Stimulated activated CD4-positive, alpha-beta T cell treated with anti-CD3 and anti-CD28 coated beads, Interleukin-4, amount 100 ng/mL, for 1 hour (primary cell): ENCODE measurements at places on chromosomes 1 and 21.

DNA sequence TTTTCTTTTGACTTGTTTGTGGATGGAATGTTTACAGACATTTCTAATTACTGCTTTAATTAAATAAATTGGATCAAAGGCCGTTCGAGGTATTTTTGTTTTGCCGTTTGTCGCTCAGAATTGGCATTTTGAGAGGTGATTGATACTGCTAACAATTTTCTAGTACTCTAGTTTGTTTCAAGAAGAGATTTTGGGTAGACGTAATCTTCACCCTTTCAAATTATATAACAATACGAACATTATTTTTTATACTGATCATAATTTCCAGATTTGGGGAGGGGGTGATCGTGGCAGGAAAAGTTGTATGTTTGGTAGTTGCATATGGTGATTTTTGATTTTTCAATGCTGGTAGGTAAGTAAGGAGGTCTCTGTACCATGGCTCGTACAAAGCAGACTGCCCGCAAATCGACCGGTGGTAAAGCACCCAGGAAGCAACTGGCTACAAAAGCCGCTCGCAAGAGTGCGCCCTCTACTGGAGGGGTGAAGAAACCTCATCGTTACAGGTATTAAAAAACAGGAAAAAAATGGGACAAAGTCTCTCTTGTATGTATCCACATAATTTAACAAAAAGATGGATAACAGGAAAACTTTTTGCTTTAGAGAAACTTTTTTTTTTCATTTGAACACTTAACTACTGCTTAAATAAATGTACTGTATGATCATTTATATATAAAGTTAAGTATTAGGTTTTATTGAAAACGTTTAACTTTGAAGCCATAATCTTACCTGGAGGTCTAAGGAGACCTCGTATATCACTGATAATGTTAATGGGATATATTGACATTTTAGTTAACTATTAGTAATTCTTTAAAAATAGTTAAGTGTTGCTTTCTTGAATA, 1.7 kb downstream of the H3-3A start:
- no peak for DNase-seq

DNA sequence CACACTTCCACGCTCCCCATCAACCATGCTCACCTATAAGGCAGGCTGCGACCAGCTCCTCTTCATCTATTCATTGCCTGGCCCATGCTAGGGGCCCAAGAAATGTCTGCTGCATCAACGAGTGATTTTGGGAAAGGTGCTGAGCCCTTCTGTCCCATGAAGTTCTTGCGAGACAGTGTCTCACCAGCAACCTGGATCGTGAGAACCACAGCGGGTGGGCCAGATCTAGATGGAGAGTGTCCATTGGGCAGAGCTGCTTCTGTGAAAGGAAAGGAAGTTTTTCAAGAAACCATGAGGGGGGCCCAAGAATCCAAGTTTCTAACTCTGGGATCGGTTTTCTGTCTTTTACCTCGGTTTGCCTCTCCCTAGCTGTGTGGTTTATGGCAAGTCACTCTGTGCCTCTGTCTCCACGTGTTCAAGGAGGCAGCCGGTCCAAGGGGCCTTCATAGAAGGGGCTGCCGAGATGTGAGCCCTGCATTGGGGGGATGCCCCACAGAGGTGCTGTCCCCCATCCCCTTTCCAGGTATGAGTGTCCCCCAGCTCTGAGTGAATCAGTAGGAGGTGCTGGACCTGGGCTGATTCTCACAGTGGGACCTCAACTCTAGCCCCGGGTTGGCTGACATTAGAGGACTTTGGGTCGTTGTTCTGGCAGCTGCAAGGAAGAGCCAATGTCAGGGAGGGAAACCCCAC, 8.3 kb upstream of the PADI1 start:
- no peak for DNase-seq

DNA sequence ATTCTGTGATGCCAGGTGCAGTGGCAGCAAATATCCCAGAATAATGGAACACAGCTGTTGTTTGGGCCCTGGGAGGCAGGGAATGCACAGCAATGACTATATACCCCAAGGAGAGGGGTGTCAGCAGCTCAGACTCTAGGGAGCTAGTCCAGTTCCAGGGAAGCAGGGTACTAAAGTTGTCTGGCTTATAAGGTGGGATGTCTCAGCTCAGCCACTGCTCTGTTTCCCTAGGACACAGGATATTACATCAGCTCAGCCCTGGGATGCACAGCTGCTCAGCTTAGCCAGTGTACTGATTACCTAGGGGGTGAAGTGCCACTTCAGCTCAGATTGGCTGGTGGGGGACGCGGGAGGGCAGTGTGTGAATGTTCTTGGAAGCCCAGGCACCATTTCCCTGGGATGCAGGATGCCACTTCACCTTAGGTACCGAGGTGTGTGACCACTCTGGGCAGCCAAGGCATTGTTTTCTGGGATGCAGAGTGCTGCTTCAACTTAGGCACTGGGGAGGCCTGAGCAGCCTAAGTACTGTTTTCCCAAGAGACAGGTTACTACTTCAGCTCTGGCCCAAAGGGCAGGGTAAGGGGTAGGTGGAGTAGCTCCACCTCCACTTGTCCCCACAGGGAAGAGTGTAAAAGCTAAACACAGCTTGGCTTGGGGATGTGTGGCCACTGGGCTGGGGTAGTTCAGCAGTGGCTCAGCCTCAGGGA, 59.4 kb downstream of the DIPK1A start:
- no peak for DNase-seq

GRCh38 chr1:227998374-227999055, 8.3 kb upstream of the WNT3A start:
- no peak for DNase-seq

GRCh38 chr1:108096089-108096488, 104.1 kb downstream of the SLC25A24 start:
- DNase-seq, result no peak

DNA sequence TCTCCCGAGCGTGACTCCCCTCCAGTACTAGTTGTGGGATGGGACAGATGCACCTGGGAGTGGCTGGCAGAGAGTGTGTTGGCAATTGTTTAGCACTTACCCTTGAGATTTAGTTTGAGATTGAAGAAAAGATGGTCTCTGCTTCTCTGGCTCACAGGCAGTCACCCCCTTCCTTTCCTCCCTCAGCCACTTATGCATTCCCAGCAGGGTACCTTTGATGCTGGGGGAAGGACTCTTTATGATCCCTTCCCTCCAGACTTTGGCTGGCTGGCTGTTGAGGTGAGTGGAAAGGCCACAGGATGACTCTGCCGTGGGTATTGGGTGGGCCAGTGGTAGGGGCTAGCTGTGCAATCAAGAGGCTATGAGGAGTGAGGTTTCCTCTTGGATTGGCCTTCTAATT, 236.8 kb downstream of the CAMTA1 start:
- DNase-seq, result no peak

GRCh38 chr1:10105484-10105883, 72.7 kb downstream of the UBE4B start:
- no peak for DNase-seq

- DNase-seq, result no peak
Observed at GRCh38 chr1:59541891-59542290, 245.0 kb downstream of the FGGY start.

DNA sequence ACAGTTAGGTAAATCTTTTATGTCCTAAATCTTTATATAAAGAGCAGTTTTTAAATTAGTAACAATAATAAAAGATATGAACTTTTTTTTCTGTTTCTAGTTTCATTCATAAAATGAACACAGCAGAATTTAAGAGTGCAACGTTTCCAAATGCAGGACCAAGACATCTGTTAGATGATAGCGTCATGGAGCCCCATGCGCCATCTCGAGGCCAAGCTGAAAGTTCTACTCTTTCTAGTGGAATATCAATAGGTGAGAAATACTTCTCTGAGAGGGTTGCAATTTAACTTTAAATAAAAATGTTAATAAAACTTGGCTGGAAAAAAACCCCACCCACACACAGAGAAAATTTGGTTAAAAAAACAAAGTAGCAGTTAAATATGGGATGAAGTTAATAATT, 15.0 kb upstream of the ANGPTL1 start:
- no peak for DNase-seq

- DNase-seq, result no peak
Observed at GRCh38 chr1:205990226-205990625, 13.0 kb downstream of the RAB7B start.

GRCh38 chr1:205229916-205230700, 2.4 kb downstream of the TMCC2 start:
- DNase-seq, result no peak

DNA sequence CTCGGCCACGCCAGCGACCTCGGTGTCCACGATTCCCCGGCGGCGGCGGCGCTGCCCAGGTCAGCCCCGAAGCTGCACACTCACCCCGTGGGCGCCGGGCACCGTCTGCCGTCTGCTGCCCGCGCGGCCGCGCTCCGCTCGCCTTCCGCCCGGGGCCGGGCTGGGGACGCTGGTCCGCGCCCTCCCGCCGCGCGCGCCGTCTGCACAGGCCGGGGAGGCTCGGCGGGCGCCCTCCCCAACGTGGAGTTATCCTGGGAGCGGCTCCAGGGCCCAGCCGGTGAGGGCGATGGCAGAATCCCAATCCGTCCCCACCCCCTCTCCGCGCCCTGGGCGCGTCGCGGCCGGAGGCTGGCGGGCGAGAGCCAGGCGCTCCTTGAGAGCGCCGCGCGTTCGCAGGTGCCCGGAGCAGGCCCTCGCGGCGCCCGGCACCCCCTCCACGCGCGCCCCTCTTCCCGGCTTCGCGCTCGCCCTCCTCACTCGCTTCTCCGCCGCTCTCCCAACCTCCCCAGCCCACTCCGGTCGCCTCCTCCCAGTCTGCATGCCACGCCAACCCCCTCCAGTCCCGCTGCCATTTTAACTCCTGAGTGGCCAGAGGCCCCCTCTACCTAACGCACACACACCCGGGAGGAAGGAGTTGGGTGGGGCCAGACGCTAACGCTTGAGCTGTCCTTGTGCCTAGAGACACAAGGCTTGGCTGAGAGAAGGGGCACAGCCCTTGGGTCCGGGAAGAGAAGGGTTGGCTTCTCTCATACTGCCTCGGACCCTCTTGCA, at the start of gene LRRN2:
TSS of gene LRRN2 (minus strand) at position 503 of the 771 bp plus-strand sequence. CDS start 65,746 bp downstream, outside the sequence.
- no peak for DNase-seq

- peak; percentile 45 for DNase-seq
Observed at GRCh38 chr1:91697416-91697815, 188.5 kb downstream of the TGFBR3 start.

DNA sequence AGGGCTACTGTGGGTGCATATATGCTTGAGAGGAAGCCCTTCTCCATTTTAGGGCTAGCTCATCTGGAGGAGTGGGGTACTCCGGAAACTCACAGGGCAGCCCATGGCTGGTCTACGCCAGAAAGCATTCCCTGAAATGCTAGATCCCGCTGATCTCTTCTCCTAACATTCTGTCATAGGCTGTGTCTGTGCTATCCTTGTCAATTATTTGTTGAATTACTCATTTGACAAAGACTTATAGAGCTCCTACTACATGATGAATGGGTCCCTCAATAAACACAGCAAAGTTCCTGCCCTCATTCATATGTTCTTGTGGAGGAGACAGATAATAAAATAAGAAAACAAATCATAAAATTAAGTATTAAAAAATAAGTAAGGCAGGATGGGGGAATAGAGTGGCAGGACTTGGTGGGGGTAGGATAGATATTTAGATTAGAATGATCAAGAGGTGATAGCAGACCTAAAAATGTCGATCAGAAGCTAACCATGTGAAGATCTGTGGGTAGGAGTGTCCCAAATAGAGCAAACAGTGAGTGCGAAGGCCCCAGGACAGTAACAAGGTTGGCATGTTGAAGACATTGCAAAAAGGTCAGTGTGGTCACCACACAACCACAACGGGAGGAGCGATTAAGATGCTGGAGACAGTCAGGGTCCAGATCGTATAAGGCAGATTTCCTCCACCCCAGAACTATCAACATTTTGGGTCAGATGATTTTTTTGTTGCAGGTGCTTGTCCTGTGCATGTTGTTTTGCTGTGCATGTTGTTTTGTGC, 13.2 kb downstream of the NGF start:
- no peak for DNase-seq

GRCh38 chr21:39136711-39137110, 46.5 kb downstream of the PSMG1 start:
- DNase-seq, result no peak

DNA sequence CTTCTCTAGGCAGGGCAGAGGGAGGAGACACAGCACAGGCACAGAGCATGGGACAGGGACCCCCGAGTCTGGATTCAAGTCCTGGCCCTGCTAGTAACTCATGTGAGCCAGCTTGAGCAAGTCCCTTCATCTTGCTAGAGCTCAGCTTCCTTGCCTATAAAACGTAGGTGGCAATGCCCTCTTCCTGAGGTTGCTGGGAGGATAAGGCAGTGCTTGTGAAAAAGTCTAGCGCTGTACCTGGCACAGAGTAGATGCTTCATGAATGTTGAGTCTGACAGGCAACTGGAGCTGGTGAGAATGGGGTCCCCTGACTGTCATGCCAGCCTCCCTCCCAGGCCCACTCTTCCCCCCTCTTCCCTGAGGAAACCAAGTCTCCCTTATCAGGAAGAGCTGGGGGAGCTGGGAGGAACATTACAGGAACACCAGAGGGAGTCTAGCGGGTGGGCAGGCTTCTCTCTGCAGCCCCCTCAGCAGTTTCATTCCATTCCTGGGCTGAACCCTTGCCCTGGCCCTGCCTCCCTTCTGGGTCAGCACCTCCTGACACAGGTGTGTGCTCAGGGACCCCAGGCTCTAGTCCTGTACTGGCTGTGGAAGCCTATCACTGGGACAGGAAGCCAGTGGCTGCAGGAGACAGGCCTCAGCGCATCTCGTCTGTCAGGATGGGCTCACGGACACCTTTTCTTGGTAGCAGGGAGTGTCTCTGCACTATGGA, 9.9 kb downstream of the CHRNB2 start:
- no peak for DNase-seq

GRCh38 chr1:156692925-156693847, 12.2 kb downstream of the CRABP2 start:
- no peak for DNase-seq

GRCh38 chr1:29382851-29383745, 146.8 kb downstream of the PTPRU start:
- no peak for DNase-seq

GRCh38 chr1:31295874-31296485, 608 bp downstream of the SNRNP40 start:
- DNase-seq, result no peak

- no peak for DNase-seq
Observed at GRCh38 chr1:241702442-241703373, 50.6 kb downstream of the WDR64 start.

- DNase-seq, result no peak
Observed at GRCh38 chr1:213049232-213049631, 1.8 kb upstream of the RPS6KC1 start.

DNA sequence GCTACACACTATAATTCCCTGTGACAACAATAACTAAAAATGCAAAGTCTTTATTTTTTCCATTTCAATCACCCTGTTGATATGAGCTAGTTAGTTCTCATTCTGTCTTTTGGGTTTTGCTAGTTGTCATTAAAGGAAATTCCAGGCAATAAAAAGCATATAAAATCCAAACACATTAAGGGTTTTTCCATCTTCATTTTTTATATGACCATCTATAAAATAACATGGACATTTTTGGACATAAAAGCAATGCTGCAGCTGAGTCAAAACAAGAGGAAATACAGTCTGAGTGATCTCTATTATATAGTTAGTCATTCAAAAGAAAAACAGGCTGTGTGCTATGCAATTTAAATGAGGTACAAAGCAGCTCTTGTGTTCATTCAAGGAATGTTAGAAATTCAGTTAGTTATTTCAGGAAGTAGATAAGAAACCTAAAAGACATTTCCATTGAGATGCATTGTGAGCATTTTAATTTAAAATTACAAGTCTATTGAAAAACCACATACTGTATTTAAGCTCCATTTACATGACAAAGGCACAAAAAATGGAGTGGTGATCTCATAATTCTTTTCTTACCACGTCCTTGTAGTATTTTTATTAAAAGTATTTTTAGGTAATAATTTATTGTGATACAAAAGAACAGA, 67.3 kb upstream of the BCL10 start:
- no peak for DNase-seq

- DNase-seq, result no peak
Observed at GRCh38 chr1:177902266-177902665, 67.6 kb downstream of the SEC16B start.

GRCh38 chr1:181314959-181315358, 168.4 kb upstream of the CACNA1E start:
- no peak for DNase-seq
